ENCODE measurements at places on chromosomes 12 and 14. TPM values are rescaled to one million over a fixed set of nuclear protein-coding genes. Genes with fewer than 3 reads are reported as not detected.

DNA sequence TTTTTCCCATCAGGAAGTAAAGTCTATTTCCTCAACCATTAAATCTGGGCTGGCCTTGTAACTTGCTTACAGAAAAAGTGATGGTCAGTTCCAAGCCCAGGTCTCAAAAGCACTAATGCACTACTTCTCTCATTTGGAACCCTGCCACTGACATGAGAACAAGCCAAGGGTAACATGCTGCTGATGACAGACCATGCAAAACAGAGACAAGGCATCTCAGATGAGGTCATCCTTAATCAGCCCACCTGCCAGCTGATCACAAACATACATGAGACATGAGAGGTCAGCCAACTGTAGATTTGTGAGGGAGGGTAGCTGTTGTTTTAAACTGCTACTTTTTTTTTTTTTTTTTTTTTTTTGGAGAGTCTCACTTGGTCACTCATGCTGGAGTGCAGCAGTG, 16.2 kb downstream of the TWF1 start:
- DNase-seq = no peak

RHEBL1 gene
- 0.75 TPM for total RNA-seq

GRCh38 chr14:88421286-88421685, 35.8 kb downstream of the SPATA7 start:
- DNase-seq = no peak

GRCh38 chr14:68757618-68758081, 35.2 kb downstream of the ZFP36L1 start:
- no peak for DNase-seq

- no peak for DNase-seq
Measured at GRCh38 chr14:96502621-96503305, 581 bp downstream of the PAPOLA start.

RNASE3 gene
- total RNA-seq = not detected

MANSC1 gene
- 30.7 TPM for total RNA-seq

PRH1 gene
- 40.0 TPM for total RNA-seq

- DNase-seq = no peak
Measured at GRCh38 chr12:24398605-24399004, 449.1 kb upstream of the SOX5 start.

DNA sequence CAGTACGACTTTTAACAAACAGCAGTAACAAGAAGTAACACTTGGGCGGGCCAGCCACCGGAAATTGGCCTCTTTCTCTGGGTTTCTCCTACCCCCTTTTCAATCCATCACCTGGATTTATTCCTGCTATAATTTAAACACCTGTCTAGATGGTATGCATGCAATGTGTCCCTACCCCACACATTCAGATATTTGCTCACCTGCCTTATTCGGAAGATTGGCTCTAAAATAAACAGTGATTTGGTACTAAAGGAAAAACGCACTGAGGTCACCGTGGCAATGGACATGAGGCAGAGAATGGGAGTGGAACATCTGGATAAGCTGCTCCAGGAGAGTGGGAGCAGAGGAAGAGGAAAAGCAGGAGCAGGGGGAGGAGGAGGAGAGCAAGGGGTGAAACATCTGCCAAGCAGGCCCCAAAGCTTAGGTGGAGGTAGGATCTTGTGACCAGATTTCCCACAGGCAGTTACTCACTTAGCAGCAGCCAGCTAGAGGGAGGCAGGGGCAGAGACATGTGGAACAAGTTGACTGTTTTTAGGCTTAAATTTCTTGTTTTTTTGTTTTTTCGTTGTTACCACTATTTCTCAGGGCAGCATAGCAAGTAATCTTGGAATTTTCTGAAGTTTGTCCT, 150.9 kb downstream of the TTLL5 start:
- no peak for DNase-seq

GRCh38 chr14:99955826-99956455, 109.3 kb upstream of the EVL start:
- DNase-seq = no peak

- DNase-seq = no peak
Measured at GRCh38 chr12:52005903-52006703, 643 bp upstream of the TAMALIN start.

AQP2 gene
- 0.29 TPM for total RNA-seq

DNA sequence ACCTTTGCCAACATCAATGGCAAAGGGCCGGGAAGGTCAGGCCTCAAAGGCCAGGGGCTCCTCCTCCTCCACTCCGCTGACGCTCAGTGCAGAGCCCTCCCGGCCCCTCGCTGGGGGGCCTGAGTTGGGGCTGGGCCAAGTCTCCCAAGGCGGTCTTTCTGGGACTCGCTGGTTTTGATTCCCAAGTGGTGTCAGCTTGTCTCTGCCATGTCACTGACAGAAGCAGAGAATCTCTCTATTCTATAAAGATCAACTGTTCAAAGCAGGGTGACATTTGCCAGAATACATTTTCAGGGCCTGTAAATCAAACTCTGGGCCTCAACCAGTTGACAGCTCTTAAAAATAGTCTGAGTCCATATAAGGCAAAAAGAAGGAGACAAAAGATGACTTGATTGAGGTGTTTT, 75.9 kb downstream of the CCDC88C start:
- DNase-seq = no peak

GRCh38 chr14:75803765-75804164, 142.7 kb downstream of the TTLL5 start:
- DNase-seq = no peak

GRCh38 chr14:31389946-31390345, 30.4 kb downstream of the HEATR5A start:
- DNase-seq = no peak

- no peak for DNase-seq
Measured at GRCh38 chr14:53355581-53356112, 202.5 kb upstream of the DDHD1 start.

TMTC1 gene
- total RNA-seq = 18.1 TPM

All from progenitor cell of endocrine pancreas (in vitro differentiated cells).